ENCODE measurements at places on chromosomes 11 and 22.

- no peak for DNase-seq
These were observed 20.8 kb upstream of the ZBED5 start for GRCh38 chr11:10878408-10879214.

- DNase-seq = no peak
These were observed 2.8 kb upstream of the CCND1 start for GRCh38 chr11:69637941-69638871.

GRCh38 chr11:67371189-67371910, 2.0 kb downstream of the CLCF1 start:
- no peak for DNase-seq

DNA sequence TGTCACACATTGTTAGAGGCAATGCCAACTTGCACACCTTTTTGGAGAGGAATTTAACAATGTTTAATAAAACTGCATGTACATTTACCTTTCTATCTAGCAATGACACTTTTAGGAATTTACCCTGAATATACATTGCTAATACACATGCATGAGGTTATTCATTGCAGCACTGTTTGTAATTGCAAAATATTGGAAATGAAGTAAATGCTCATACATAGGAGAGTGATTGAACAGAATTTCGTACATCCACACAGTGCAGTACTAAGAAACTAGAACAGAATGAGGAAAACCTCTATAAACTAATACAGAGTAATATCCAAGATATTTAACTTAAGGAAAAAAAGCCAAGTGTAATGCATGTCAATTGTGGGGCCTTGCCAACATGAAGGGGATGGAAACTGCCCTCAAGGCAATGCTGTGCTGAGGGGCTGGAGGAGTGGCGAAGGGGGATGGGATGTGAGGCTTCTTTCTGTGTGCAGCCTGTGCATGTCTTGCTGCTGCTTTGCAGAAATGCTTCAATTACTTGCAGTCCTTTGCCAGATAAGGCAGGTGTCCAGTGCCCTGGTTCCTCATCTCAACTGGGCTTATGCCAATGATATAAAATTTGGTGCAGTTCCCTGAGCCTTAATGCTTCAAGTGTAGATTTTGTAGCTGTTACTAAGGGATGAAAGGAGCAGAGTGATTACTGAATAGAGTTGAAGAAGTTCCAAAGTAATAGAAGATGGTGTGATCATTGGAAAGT, 96.1 kb downstream of the GRIA4 start:
- DNase-seq = no peak

All from activated naive CD4-positive, alpha-beta T cell treated with anti-CD3 and anti-CD28 coated beads, Interleukin-2, amount 50 U/mL, for 72 hours (primary cell).